ENCODE measurements at places on chromosomes 4 and X. TPM values are rescaled to one million over a fixed set of nuclear protein-coding genes. Genes with fewer than 3 reads are reported as not detected.

Gene TLR1
- 35.3 TPM for total RNA-seq

Gene MAGEA9B
- not detected for total RNA-seq

Gene CLNK
- 0.09 TPM for total RNA-seq

Gene ALB
- total RNA-seq = 2.3 TPM

Gene DCAF8L2
- not detected for total RNA-seq

Gene TRAM1L1
- total RNA-seq = 1.3 TPM

Gene GIMD1
- total RNA-seq = not detected

Gene PDLIM3
- 18.4 TPM for total RNA-seq

Gene IL2
- not detected for total RNA-seq

Gene SLC7A11
- total RNA-seq = 3.2 TPM

Gene SCML1
- total RNA-seq = 12.3 TPM

Gene TEX13D
- total RNA-seq = not detected

Gene S100G
- total RNA-seq = not detected

Gene GLRA2
- total RNA-seq = not detected

Gene NUDT11
- total RNA-seq = 0.53 TPM

Gene RASSF6
- total RNA-seq = 1.9 TPM

Gene CHST7
- 7.4 TPM for total RNA-seq

Gene ASB12
- total RNA-seq = not detected

Gene GPR50
- not detected for total RNA-seq

Gene NWD2
- not detected for total RNA-seq

Gene PABPC1L2B
- not detected for total RNA-seq

Gene XK
- total RNA-seq = 2.2 TPM

Gene TMPRSS11B
- total RNA-seq = not detected

Gene C4orf50
- 0.09 TPM for total RNA-seq

Gene MAGEA12
- not detected for total RNA-seq

Gene FRG2
- not detected for total RNA-seq

Gene TLR10
- total RNA-seq = 1.2 TPM

Gene GRIA3
- 0.47 TPM for total RNA-seq

Gene HERC6
- 15.8 TPM for total RNA-seq

Gene NKRF
- total RNA-seq = 7.3 TPM

Gene ANAPC10
- total RNA-seq = 20.5 TPM

Gene HHIP
- 172 TPM for total RNA-seq

Gene ZIC3
- total RNA-seq = not detected

Gene MAB21L2
- not detected for total RNA-seq

Gene MSN
- 419 TPM for total RNA-seq

Gene ETDA
- not detected for total RNA-seq

Gene BMX
- total RNA-seq = 3.0 TPM

Gene ARHGEF38
- 20.6 TPM for total RNA-seq

Gene RHOXF2B
- total RNA-seq = not detected

Gene SOX3
- not detected for total RNA-seq

Gene CENPE
- total RNA-seq = 3.4 TPM

Gene ADH1C
- total RNA-seq = 8.2 TPM

Gene CCDC160
- total RNA-seq = 0.38 TPM

Gene SRPX2
- 16.4 TPM for total RNA-seq

Gene PROM1
- 10.1 TPM for total RNA-seq

Gene PCDH19
- total RNA-seq = 0.27 TPM

Gene MAGEC1
- not detected for total RNA-seq

Gene GATA1
- 1.2 TPM for total RNA-seq

Gene TACC3
- total RNA-seq = 19.3 TPM

Gene ARAF
- 90.1 TPM for total RNA-seq

Gene DUSP9
- not detected for total RNA-seq

Gene NMU
- 0.83 TPM for total RNA-seq

Gene ODAPH
- total RNA-seq = not detected

Gene SLC2A9
- 25.2 TPM for total RNA-seq

Gene NEK1
- total RNA-seq = 12.1 TPM

Gene KLHL4
- 1.6 TPM for total RNA-seq

Gene USP17L19
- total RNA-seq = not detected

Gene GLRB
- total RNA-seq = 2.6 TPM

Data from lower lobe of right lung (tissue), 2 donors.